ENCODE measurements at places on chromosomes 6 and 20. TPM values are rescaled to one million over a fixed set of nuclear protein-coding genes. Genes with fewer than 3 reads are reported as not detected.

Gene PRRT1
- total RNA-seq, result 7.0 TPM

Gene MTO1
- total RNA-seq, result 33.0 TPM

DNA sequence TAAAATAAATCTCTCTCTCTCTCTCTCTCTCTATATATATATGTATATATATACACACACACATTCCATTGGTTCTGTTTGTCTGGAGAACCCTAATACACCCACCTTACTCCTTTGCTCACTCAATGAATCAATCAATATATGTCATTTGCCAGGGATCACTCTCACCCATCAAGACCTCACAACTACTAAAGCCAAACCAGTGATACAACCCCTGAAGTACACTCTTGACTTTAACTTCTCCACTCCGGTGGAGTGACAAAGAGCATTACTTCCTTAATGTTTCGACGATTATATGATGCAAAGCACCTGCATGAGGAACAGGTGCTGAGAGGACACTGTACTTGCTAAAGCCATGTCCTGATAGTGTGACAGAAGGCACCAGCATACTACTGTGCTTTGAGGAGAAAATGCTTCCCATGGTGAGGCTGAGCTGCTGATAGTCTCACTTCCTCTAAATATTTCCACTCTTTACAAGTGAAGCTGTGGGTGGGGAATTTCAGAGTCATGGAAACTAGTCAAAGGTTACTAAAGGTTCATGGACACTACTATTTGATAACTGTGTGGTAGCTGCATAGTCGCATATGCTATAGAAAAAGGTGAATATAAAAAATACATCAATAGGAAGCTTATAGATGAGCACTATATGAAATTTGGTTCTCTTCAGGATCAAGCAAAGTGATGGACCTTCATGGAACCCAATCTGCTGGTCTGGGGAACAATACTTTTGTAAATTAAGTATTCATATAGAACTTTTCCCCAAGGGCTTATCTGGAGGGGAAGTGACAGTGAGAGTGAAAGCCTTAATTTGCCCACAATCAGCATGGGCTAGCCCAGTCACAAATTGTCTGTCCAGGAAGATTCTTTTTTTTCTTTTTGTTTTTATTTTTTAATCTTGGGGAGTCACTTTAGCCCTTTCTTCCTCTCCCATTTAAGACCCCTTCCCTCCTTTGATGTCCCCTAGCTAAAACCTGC lies 141.9 kb upstream of the NEDD9 start:
- DNase-seq, result no peak

DNA sequence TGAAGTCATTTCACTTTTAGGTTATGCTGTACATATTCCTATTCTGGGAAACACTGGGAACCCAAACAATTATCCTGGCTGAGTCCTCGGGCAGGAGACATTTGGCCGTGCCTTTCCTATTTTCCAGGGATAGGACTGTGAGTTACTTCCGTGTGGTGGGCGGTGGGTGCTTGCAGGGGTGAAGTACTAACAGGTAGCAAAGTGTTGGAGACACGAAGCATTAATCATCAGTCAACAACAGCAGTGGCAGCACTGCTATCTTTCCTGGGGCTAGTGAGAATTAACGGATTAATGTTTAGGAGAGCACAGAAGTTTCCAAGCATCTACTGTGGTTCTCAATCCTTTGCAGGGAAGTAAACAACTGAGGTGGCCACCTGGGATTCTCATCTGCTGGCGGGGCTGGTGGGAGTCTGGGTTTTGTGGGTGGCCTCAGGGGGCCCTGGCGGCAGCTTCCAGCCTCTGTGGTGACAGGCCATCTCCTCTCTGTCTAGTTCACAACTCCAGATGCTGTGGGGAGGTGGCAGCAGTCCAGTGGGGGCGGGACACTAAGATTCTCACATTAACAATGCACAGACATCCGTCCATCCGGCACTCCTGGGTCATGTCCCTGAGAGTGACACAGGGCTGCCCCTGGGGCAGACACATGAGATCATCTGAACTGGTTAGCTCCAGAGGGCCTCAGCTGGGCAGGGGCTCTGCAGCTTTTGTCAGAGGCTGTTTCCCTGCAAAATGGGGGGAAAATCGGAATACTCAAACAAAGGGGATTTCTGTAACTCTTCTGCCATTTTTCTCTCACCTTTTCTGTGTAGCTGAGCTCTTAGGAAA lies 90.9 kb downstream of the GJA10 start:
- DNase-seq, result peak; percentile 67

DNA sequence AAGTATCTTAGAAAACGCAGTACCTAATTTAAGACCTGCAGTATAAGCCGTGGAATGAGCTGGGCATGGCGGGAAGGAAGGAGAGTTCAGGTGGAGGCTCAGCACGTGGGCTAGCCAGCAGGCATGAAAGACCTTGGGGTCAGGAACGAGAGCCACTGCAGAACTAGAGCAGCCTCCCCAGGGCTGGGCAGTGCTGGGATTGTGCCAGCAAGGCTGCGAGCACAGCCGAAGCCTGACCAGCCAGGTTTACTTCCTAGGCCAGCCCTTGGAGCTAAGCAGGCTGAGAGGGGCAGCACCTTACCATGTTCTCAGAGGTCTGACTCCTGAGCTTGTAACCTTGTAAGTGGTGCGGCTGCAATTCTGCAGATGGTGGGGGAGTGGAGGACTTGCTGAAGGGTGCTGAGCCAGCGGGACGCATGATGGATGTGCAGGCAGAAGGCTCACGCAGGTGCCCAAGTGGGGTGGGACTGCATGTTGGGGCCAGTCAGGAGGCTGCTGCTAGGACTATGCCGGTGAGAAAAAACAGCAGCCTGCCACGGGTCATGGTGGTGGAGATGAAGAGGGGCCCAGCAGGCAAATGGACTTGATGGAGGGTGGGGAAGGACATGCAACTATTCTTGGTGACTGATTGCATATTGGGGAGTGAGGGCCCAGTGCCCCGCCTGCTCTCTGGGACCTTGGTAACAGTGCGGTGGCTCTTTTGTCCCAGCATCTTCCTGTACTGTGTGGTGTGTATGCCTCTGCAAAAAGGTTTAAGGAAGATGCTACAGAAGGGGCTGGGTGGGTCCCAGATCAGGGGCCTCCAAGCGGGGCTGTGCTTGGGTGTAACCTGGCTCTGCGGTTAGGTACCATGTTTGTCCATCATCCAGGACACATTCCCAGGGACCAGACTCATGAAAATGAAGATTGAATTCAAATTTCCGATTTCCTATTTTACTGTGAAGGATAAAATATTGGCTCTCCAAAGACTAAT lies 37.6 kb upstream of the IRF4 start:
- no peak for DNase-seq

- DNase-seq, result no peak
These were observed 103.1 kb downstream of the SULF2 start for GRCh38 chr20:47682028-47682783.

DNA sequence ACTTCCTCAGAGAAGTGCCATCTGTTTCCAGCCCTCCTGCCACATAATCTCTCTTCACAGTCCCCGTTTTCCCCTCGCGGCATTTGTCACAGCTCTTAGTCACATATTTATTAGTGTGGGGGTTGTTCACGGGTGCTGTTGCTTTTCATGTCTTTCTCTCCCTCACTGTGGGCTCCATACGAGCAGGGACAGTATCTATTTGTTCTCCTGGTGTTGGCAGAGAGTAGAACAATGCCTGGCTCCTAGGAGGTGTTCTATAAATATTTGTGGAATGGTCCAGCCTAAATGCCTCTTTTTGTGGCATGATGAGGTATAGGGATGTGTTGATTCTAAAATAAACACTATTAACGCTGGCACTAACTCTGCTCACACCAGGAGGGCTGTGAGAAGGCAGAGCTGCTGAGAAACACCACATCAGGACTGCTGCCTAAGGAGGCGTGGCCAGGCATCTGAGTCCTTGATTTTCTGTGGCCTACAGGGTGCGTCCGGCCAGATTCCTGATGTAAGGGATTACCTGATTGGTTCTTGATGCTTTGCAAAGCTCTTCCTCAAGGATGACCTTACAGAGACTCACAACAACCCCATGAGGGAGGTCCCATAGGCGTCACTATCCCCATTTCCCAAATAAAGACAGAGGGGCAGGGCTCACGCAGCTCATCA lies 219.8 kb upstream of the ARID1B start:
- DNase-seq, result peak; percentile 58

Data from aorta (tissue), 5 donors.